A673 (cell line): ENCODE measurements at places on chromosomes 4 and X. TPM values are rescaled to one million over a fixed set of nuclear protein-coding genes. Genes with fewer than 3 reads are reported as not detected.

DNA sequence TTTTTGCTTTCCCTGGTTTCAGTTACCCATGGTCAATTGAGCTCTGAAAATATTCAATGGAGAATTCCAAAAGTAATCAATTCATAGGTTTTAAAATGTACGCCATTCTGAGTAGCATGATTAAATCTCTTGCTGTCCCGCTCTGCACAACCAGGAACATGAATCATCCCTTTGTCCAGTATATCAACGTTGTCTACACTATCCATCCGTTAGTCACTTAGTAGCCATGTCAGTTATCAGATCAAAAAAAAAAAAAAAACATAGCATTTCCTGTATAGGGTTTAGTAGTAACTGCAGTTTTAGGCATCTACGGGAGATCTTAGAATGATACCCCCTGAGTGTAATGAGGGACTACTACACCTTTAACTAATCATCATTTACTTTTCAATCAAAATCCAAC is 15.1 kb downstream of the LAMP2 start:
- H3K27ac ChIP-seq, result no peak overlapping the region
- peaks cover 4% of the 10 kb centered on the region for H3K36me3 ChIP-seq

DNA sequence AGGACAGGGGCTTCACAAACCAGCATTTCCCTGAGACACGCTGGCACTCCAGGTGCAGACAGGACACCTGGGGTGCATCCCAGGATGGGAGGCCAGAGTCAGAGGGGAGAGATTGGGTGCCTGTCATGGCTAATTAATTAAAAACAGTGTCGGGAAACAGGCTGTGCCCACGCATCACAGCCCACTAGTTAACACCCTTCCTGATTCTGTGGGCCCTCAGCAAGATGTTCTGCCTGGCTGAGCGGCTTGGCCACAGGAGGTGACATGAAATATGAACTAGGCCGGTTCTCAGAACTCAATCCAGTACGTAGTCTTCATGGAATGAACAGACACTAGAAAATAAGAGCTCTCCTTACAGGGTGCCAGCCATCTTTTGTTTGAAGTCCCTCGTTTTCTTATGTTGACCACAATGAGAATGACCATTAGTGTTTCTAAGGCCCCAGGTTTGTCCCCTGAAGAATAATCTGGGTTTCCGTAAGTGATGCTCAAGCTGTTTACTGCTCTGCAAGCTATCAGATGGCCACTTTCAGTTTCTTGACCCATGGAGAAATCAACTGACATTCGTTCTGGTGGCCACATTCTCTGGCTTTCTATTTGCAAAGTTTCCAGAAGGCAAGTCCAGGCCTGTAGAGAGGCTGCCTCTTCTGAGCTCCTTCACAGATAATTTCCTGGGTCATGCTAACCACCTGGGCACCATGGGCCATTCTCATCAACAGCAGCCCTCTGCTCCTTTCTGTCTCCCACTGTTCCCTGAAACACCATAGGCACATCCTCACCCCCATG is 72.3 kb downstream of the SLC34A2 start:
- H3K27me3 ChIP-seq, result no peaks in the 10 kb centered on the region
- H3K36me3 ChIP-seq, result no peaks in the 10 kb centered on the region
- H3K4me1 ChIP-seq, result no peaks in the 10 kb centered on the region
- no peak overlapping the region for H3K27ac ChIP-seq
- H3K4me3 ChIP-seq, result no peak overlapping the region
- DNase-seq, result no peak

DNA sequence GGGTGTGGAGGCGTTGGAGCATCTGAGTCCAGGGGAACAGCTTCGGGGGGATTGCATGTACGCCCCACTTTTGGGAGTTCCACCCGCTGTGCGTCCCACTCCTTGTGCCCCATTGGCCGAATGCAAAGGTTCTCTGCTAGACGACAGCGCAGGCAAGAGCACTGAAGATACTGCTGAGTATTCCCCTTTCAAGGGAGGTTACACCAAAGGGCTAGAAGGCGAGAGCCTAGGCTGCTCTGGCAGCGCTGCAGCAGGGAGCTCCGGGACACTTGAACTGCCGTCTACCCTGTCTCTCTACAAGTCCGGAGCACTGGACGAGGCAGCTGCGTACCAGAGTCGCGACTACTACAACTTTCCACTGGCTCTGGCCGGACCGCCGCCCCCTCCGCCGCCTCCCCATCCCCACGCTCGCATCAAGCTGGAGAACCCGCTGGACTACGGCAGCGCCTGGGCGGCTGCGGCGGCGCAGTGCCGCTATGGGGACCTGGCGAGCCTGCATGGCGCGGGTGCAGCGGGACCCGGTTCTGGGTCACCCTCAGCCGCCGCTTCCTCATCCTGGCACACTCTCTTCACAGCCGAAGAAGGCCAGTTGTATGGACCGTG is 2.2 kb downstream of the AR start:
- H3K4me3 ChIP-seq, result no peak overlapping the region
- H3K4me1 ChIP-seq, result no peaks in the 10 kb centered on the region
- H3K36me3 ChIP-seq, result no peaks in the 10 kb centered on the region
- no peak for DNase-seq
- H3K27ac ChIP-seq, result no peak overlapping the region

DNA sequence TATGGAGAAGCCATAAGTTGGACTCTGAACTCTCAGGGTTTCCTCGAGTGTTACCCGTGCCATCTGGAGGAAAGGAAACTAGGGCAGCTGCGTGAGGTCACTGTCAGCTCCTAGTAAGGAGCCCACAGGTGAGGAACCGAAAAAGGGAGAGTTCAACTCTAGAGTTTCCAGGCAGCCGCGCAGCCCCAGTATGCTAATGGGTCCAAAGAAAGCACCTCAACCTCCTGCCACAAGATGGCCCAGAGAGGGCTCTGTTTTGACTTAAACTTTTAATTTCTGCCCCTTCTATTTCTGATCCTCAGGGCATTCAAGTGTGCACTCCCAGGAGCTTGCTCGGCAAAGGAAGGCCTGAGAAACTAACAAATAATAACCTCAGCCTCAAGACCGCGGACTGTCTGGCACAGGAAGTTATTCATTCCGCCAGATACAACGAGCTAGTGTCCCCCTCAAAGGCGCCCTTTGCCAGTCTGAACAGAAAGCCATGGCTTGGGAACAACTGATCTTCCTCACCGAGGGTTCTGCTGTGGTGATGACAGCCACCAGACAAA is 13.9 kb downstream of the SCARB2 start:
- H3K27ac ChIP-seq, result no peak overlapping the region
- H3K36me3 ChIP-seq, result no peaks in the 10 kb centered on the region
- H3K4me1 ChIP-seq, result peaks cover 15% of the 10 kb centered on the region
- H3K27me3 ChIP-seq, result no peaks in the 10 kb centered on the region

The SATL1 gene
- total RNA-seq, result 0.13 and 0.24 TPM in 2 replicates

The CITED1 gene
- total RNA-seq, result 3.2 and 6.2 TPM in 2 replicates

The AVPR2 gene
- not detected in 2 replicates for total RNA-seq
